ENCODE measurements at places on chromosomes 5 and 9.

DNA sequence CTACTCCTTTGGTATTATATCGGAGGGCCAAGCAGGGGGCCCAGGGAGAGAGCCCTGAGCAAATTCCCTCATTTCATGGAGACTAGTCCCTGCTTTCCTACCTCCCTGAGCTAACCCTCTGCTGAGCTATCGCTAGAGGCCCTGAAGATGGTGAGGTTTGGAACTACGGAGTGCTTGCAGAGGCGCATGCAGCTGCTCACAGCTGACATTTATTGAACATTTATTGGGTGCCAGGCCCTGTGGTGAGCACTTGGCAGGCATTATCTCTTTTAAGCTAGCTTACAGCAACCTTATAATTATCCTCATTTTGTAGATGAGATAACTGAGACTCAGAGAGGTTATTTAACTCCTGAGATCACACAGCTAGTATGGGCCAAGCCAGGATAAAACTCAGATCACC, 9.8 kb downstream of the FAT2 start:
- no peak overlapping the region for H3K4me3 ChIP-seq
- no peak overlapping the region for H3K27ac ChIP-seq
- H3K36me3 ChIP-seq: no peaks in the 10 kb centered on the region
- H3K27me3 ChIP-seq: no peaks in the 10 kb centered on the region
- peaks cover 8% of the 10 kb centered on the region for H3K4me1 ChIP-seq

DNA sequence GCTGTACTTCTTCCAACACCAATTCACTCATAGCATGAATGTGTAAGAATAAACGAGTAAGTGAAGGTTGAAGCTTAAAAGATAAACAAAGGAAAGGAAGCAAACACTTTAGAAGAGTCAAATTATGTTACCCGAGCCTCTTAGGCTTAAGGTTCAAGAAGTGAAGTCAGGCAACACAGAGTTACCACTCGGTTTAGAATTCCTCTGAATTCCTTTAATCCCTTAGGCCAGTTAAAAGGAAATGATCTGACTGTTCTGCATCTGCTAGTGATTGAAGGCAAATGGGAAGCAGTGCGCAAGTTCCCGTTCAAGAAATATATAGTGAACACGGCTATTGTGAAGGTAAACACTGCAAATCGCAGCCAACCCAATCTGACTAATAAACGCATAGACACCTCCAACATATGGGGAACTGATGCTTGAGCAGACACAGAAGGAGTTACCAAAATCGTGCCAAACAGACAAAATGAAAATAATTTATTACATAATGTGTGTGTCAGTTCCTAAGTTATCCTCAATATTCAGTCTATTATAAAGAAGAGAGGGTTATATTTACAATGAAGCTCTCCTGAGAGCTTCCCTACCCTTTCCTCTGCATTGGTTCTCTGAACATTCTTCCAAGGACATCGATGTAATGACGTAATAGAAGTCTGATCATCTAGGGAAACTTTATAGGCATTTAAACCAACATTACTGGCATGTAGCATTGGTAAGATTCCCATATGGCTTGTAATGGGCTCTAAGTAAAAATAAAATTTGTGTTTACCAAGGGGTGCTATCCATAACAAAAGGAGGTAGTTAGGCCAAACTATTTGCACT, 837.1 kb upstream of the ZNF608 start:
- no peak overlapping the region for H3K27ac ChIP-seq
- no peak for DNase-seq
- H3K36me3 ChIP-seq: no peaks in the 10 kb centered on the region

- no peaks in the 10 kb centered on the region for H3K27me3 ChIP-seq
- no peak overlapping the region for H3K27ac ChIP-seq
- H3K4me1 ChIP-seq: no peaks in the 10 kb centered on the region
- no peak overlapping the region for H3K4me3 ChIP-seq
- no peaks in the 10 kb centered on the region for H3K36me3 ChIP-seq
Observed at GRCh38 chr5:32935283-32935682, 224.2 kb downstream of the NPR3 start.

GRCh38 chr9:121633119-121633714, 18.2 kb upstream of the DAB2IP start:
- H3K4me1 ChIP-seq: peaks cover 66% of the 10 kb centered on the region
- H3K27me3 ChIP-seq: no peaks in the 10 kb centered on the region
- H3K27ac ChIP-seq: no peak overlapping the region
- H3K4me3 ChIP-seq: no peak overlapping the region
- H3K36me3 ChIP-seq: no peaks in the 10 kb centered on the region
- DNase-seq: no peak

DNA sequence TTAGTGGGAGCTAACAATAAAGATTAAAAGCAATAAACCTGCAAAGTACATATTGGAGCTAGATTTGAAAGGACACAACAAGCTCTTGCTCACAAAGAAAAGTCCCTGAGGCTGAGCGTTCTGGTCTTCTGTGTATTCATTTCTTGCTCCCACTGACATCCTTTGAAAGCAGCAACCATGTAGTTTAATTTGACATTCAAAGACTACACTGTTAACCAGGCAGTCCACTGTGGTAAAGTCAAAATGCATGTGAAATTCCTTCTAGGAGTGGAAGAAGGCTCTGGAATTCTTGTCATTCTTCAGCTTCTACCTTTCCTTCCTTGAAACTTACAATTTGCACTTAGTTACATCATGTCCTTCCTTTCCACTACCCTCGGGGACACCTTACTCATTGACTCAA, 480.7 kb downstream of the CSNK1G3 start:
- no peaks in the 10 kb centered on the region for H3K36me3 ChIP-seq
- H3K4me3 ChIP-seq: no peak overlapping the region
- no peaks in the 10 kb centered on the region for H3K27me3 ChIP-seq
- H3K4me1 ChIP-seq: no peaks in the 10 kb centered on the region
- no peak for DNase-seq
- H3K27ac ChIP-seq: no peak overlapping the region

Measured in gastrocnemius medialis (tissue), 4 donors.